ENCODE measurements at places on chromosomes 1 and 21. TPM values are rescaled to one million over a fixed set of nuclear protein-coding genes. Genes with fewer than 3 reads are reported as not detected.

The PHACTR4 gene
- 17.7 TPM for total RNA-seq

The SNIP1 gene
- 23.5 TPM for total RNA-seq

The KIF17 gene
- total RNA-seq, result 0.13 TPM

The ERICH3 gene
- total RNA-seq, result not detected

The MAP3K21 gene
- total RNA-seq, result 0.26 TPM

The GJB5 gene
- total RNA-seq, result not detected

The TMEM51 gene
- 6.4 TPM for total RNA-seq

The EXTL2 gene
- total RNA-seq, result 27.8 TPM

The LAMTOR2 gene
- total RNA-seq, result 72.6 TPM

GRCh38 chr1:112540226-112540794 is 31.5 kb downstream of the WNT2B start:
- no peak for DNase-seq

- no peak for DNase-seq
Measured at GRCh38 chr1:106780066-106780465, 276.4 kb upstream of the PRMT6 start.

GRCh38 chr1:206864939-206865671 is at the start of gene IL20:
TSS of gene IL20 (plus strand) at chr1:206865623. CDS start at chr1:206865853, 230 bp downstream.
- no peak for DNase-seq

GRCh38 chr1:45001011-45001481 is 10.1 kb downstream of the HECTD3 start:
- no peak for DNase-seq

- DNase-seq, result peak; percentile 56
Measured at GRCh38 chr1:201937624-201938213, 8.6 kb downstream of the LMOD1 start.

DNA sequence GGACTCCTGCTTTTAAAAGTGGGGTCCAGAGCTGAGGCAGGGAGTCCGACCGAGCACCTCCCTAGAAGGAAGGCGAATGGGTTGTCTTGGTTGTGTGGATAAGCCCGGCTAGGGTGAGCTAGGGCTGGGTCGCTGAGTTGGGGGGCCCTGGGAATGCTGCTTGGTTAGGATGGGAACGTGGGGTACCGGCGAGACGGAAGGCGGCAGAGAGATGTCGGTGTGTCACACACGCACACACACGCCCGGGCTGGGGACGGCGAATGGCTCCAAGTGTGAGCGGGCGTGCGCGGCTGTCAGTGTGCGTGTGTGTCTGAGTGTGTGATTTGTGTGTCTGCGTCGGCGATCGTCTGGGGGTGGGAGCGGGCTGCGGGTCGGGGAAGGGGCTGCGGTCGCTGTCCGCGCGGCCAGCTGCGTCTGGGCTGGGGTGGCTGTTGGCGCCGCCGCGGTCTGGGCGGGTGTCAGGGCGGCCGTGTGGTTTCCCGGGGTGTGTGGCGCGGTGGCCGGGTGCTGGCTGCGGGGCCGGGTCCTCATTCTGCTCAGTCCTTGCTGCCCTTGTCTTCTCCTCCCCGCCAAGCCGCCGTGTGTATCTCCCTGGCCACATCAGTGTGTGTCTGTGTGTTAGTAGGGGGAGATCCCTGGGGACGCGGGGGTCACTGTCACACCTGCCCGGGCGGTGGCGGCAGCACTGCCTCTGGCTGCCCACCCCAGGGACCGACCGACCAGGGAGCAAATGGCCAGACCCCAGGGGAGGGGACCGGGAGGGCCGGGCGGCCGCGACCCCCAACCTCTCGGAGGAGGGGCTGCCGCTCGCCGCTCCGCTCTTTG is 1.1 kb downstream of the EFNA3 start:
- DNase-seq, result no peak

GRCh38 chr1:211037095-211037494 is 96.9 kb downstream of the KCNH1 start:
- DNase-seq, result no peak

- no peak for DNase-seq
Measured at GRCh38 chr1:38005195-38006007, at the start of gene FHL3. TSS of gene FHL3 (minus strand) at chr1:38005514. CDS start at chr1:37999412, 6,102 bp downstream.

DNA sequence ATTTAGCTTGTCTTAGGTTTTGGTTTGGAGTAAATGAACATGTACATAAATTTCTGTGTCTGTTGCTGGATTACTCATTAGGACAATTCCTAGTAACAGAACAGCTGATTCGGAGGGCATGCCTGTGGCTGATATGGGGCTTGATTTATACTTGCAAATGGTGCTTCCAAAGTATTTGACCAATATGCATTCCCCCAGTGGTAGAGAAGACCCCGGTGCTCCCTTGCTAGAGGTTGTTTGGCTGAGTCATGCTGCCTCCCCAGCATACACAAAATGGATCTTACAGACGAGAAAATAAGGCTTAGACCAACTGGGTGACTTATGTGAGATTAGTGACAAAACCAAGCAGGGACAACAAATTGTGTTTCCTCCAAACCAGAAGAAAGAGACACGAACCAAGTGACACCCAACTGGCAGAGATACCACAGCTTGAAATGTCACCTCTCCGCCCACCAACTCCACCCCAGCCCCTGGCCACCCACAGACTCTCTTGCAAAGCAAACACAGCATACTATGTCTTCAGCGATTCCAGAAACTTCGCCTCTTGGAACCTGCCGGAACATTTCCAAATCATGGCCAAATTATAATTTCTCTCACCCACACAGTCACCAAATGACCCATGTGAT is 75.9 kb upstream of the ETS2 start:
- DNase-seq, result no peak

- DNase-seq, result peak; percentile 51
Measured at GRCh38 chr1:178644308-178645120, 80.5 kb upstream of the RALGPS2 start.

- no peak for DNase-seq
Measured at GRCh38 chr1:244077473-244078220, 26.6 kb downstream of the ZBTB18 start.

DNA sequence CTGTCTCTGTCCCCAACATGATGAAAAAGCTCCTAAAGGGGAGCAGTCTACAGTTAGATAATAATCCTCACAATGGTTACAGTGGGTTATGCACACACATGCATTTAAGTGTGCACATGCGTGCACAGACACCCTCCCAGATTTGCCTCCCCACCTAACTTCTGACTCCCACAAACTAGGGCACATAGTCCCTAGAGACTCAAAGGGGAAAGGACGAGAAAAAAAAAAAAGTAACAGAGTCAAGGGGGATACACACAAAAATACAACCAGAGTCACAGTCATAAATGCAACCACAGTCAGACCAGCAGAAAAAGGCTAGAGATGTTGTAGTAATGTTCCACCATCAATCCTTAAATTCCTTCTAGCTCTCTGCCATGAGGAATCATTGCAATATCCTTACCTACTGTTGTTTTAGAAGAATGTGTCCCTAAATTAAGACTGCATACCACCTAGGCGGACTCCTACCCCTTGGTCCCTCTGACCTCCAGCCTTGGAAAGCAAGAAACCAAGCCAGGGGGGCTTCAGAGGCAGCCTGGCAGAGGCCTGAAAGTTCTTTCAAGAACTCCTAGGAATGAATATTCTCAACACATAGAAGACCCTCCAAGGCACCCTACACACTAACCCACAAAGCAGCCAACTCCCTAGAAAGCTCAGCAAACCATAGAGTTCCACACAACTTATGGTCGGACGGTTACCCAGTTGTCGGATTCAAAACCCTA is 1.3 kb downstream of the CRTC2 start:
- no peak for DNase-seq

DNA sequence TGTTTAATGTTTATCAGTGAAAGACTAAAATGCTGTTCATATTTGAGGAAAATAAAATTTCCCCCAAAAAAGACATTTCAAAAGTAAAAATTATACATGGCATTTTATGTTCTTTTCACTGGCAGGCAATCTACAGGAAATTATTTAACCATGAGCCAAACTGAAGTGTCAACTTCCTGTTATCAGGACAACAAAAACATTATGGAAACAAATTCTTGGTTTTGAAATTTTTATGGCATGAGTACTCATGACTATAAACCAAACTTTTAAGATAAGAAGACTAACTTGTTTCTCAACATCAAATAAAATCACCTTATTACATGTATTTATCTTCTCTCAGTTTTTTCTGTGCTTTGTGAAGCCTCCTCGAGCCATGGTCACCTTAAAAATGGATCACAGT is 698.6 kb downstream of the LTN1 start:
- peak; percentile 32 for DNase-seq

DNA sequence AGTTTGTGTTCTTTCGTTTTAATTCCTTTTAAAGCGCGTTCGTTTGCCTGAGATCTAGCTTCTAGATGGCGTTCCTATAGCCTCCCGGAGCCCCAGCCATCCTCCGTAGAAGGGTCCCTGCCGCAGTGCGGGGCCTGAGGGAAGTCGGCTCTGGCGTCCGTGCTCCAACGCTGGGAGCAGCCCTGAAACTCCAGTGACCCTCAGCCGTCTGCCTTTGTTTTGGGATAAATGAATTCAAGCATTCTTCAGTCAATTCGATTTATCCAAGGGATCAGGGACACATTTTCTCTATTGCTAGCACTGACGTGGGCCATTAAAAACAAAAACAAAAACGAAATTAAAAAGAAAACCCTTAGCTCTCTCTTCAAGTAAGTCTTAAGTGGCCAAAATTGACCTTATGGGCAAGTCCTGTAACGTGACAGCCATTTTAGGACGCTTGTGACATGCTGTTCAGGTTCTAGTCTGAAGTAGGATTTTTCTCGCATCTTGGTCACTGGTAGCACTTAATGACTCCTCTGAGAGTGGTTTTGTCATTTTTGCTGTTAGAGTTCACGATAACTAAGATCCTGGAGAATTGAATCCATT is 742 bp upstream of the HSPA13 start:
- no peak for DNase-seq

GRCh38 chr1:67755160-67755559 is 70.2 kb downstream of the GADD45A start:
- DNase-seq, result no peak

DNA sequence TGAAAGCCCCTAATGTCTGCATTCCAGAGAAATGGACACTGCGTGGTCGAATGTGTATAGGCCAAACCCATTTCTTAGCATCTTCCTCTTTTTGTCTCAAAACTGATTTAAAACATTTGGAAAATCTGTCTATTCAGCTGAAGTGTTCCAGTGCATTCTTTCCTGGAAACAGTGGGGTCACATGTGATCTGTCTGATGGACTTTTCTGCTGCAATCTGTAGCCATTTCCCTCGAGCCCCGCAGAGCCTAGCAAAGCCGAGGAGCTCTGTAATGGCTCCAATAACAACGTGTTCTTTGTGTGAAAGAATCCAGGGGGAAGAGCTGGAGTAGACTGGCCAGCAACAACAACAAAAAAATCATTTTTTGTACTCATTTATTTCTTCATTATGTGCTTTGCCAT is 329.3 kb downstream of the BARHL2 start:
- DNase-seq, result no peak

DNA sequence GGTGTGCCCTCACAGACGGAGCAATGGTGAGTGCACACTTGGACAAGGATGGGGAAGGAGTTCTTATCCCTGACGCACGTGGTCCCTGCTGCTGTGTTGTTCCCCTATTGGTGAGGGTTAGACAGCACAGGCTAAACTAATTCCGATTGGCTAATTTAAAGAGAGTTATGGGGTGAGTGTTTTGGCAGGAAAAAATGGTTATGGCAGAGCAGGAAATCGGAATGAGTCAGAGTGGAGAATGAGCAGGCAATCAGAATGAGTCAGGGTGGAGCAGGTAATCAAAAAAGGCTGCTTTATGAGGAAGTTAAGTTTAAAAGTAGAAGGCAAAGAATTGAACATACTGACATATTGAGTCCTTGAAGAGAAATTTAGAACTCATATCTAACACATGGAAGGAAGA is 100.5 kb downstream of the NGF start:
- DNase-seq, result no peak

DNA sequence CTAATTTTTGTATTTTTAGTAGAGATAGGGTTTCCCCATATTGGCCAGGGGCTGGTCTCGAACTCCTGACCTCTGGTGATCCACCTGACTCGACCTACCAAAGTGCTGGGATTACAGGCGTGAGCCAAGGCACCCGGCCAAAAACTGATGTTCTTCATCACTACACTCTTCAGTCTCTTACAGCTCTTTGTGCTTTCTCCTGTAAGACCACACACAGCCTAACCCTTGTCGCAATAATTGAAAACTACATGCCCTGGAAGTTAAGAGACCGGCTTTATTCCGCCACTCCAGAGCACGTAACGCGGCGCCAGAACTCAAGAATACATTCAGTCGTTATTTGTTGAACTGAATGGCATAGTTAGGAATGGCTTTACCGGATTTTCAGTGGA is 552 bp downstream of the GPATCH4 start:
- no peak for DNase-seq

GRCh38 chr1:84724128-84724860 is 34.0 kb upstream of the SSX2IP start:
- DNase-seq, result no peak

DNA sequence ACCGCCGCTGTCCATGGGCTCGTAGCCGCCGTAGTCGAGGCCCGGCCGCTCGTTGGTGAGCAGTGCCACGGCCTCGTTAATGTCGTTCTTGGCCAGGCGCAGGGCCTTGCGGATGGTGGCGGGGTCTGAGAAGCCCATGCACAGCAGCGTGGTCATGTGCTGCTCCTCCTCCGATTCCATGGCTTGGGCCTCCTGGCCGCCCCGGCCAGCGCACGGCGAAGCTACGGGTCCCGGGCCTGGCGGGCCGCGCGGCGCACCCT is 300 bp downstream of the USP24 start:
- no peak for DNase-seq

DNA sequence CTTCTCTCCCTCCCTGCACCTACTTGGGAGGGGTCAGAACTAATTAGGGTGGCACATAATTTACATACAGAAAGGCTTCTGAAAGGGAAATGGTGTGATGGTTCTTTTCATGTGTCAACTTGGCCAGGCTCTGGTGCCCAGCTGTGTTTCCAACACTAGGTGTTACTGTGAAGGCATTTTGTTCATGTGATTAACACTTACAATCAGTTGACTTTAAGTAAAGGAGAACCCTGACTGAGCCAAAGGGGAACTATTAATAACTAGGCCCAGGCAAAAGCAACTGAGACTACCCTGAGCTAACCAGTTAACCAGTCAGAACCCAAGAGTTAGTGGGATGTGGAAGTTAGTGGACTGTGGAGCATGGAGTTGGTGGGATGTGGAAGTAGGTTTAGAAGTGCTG is 114.9 kb downstream of the SEC16B start:
- DNase-seq, result no peak

DNA sequence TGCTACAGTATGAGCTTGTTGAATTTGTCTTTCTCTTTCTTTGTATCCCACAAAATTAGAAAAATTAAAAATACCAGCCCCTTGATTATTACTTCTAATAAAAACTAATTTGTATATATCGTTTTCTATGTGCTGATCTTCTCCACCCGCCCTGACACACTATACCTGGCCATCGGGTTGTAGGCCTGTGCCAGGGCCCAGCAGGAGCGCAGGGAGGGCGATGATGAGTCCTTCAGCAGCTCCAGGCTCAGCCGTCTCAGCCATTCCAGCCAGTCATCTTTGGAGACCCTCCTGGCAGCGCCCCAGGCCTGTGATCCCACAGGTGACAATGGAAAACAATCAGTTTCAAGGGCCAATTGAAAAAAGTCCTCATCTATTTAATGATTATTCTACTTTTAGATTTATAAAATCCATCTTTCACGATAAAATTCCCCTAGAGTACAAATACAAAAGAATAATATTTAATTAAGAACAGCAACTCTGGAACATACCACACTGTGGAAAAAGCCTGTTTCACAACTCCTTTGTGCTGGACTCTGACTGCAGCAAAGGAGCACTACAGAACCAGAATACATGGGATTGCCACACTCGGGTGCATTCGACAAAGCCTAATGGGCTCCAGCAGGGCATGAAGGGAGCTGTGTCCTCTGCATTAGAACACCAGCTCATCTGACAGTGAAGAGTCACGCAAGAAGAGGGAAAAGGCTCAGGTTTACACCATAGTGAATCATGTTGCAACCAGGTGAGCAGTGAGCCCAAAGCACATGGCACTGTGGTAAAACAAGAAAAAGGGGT is 15.4 kb downstream of the ANGPTL7 start:
- DNase-seq, result no peak
